Fibroblast of upper back skin (primary cell): ENCODE measurements at places on chromosomes 3 and 15.
A peak's percentile ranks its signal among the peaks of the same experiment; 100 is the strongest.

- DNase-seq: peak; percentile 50
Observed at GRCh38 chr3:105812194-105812586, 56.6 kb downstream of the CBLB start.

DNA sequence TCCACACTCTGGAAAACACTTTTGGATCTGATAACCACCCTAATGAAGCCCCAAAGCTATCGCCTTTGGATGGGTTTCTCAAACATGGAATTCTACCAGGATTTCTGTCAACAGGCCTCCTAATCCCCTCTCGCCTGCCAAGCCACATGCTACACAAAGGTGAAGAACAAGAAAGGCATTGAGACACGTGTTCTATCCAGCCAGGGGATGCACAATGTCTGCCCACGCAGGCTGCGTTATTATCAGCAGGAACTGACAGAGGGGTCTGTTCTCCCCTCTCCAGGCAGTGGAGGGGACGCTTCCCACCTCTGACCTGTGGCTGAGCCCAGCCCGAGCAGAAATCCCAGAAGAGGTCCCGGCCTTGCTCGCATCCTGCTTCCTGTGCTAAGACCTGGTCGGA, 45.4 kb upstream of the THBS1 start:
- DNase-seq: no peak

- peak; percentile 76 for DNase-seq
Observed at GRCh38 chr15:58951388-58952007, 18.0 kb upstream of the SLTM start.

GRCh38 chr3:164397462-164397861, 680.8 kb downstream of the SI start:
- no peak for DNase-seq

- peak; percentile 35 for DNase-seq
Observed at GRCh38 chr3:194686816-194687637, 1.3 kb downstream of the FAM43A start.

DNA sequence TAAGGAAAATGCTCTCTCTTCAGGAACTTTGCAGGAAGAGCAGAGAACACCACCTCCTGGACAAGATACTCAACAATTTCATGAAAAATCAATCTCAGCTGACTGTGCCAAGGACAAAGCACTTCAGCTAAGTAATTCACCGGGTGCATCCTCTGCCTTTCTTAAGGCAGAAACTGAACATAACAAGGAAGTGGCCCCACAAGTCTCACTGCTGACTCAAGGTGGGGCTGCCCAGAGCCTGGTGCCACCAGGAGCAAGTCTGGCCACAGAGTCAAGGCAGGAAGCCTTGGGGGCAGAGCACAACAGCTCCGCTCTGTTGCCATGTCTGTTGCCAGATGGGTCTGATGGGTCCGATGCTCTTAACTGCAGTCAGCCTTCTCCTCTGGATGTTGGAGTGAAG, 200.5 kb downstream of the AKAP13 start:
- no peak for DNase-seq

GRCh38 chr3:15796331-15796730, 1.4 kb downstream of the ANKRD28 start:
- no peak for DNase-seq

GRCh38 chr3:56930706-56931105, 129.0 kb upstream of the ARHGEF3 start:
- DNase-seq: no peak

- no peak for DNase-seq
Observed at GRCh38 chr3:119778811-119779210, 3.1 kb upstream of the NR1I2 start.

DNA sequence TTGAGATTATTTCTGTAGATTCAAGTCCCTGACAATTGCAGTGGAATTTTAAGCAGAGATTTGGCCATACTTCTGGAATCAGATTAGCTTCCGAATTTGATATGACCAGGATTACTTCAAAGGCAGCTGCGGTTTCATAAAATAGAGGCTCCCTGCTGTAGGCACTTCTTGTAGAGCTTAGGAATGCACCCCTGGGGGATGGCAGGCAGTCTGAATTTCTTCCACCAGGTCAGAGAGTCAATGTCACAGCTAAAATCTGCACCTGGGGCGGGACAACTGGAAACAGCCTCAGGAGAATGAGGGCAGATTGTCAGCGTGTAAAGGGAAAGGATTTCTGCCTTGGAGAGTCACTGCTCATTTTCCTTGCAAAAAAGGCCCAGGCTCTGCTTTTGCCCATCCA, 182.6 kb downstream of the ARRDC4 start:
- peak; percentile 9 for DNase-seq

DNA sequence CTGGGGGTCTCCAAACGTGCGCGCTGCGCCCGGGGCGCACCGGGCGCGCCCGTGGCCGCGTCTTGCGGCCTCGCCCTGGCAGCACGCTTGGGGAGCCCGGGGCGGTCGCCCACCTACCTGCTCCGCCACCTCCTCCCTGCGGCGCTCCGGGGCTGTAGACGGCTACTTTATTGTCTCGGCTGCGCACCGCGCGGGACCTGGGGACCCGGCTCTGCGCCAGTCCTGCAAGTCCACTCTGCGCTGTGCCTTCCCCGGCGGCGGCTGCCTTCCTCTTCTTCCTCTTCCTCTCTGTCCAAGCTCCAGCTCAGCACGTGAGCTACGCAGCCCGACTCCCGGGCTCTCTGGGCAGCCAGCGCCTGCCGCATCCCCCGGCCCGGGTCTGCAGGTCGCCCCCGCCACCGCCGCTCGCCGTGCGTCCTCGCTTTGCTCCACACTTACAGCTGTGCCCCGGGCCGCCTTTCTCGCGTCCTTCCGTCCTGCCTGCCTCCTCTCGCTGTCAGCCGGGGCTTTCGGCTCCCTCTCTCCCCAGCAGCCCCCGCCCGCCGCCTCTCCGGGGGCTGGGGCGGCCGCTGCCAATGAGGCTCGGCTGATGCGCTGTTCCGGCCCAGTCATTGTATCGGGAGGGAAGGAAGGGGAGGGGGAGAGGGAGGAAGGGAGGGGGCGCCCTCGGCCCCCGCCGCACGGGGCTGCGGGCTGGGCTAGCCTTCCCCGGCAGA, 156.4 kb upstream of the FRMD4B start:
- no peak for DNase-seq

- DNase-seq: no peak
Observed at GRCh38 chr3:111106993-111107661, 35.5 kb downstream of the NECTIN3 start.
